ENCODE measurements at places on chromosomes 11 and 22.

- DNase-seq, result no peak
These were observed 255.9 kb downstream of the FAT3 start for GRCh38 chr11:92480499-92480898.

- DNase-seq, result peak; percentile 70
These were observed 295.1 kb upstream of the PLET1 start for GRCh38 chr11:112555491-112556364.

GRCh38 chr11:131759140-131759539 lies 388.7 kb downstream of the NTM start:
- no peak for DNase-seq

DNA sequence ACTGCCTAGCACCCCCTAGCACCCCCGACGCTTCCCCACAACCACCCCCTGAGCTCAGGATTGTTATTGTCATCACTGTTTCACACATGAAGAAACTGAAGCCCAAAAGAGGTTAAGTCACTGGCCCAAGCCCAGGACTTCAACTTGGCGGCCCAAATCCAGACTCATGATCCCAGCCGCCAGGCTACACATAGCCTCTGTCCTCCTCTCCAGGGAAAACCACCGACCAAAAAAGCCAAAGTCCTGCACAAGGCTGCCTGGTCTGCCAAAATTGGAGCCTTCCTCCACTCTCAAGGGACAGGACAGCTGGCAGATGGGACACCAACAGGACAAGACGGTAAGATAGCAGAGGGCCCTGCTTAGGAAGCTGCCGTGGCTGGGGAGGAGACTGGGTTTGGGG lies 10.8 kb downstream of the L3MBTL2 start:
- DNase-seq, result no peak

- no peak for DNase-seq
These were observed 147.1 kb downstream of the FAM181B start for GRCh38 chr11:82586581-82586980.

- DNase-seq, result peak; percentile 83
These were observed 4.4 kb downstream of the KCNJ11 start for GRCh38 chr11:17384002-17384511.

DNA sequence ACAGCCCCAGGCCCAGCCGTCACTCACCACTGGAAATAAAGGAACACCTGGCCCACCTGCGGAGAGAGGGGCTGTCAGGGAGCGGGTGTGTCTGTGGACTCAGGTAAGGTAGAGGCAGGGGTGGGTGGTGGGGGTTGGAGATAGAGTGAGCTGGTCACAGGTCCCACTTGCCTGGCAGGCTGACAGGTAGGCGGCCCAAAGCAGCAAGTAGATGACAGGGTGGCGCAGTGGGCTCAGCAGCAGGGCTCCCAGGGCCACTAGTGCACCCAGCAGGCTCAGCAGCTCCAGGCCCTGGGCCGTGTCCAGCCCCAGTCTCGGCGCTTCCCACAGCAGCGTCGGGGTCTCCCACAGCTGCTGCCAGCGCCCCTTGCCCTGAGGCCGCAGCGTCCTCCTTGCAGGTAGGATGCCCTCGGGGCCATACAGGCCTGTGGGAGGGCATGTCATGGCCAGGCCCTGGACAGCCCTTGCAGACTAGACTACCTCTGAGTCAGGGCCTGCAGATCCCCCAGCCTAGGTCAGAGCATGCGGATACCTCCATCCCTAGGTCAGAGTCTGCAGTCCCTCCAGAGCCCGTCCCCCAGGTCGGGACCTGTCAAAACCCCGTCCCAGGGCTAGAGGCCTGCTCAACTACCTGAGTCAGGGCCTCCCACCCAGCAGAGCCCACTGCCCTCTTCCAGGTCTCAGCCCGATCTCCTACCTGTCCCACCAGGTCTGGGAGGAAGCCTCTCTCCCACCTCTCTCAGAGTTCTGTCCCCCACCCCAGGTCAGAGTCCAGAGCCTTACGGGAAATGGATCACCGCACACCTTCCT lies 686 bp downstream of the LMF2 start:
- DNase-seq, result no peak

DNA sequence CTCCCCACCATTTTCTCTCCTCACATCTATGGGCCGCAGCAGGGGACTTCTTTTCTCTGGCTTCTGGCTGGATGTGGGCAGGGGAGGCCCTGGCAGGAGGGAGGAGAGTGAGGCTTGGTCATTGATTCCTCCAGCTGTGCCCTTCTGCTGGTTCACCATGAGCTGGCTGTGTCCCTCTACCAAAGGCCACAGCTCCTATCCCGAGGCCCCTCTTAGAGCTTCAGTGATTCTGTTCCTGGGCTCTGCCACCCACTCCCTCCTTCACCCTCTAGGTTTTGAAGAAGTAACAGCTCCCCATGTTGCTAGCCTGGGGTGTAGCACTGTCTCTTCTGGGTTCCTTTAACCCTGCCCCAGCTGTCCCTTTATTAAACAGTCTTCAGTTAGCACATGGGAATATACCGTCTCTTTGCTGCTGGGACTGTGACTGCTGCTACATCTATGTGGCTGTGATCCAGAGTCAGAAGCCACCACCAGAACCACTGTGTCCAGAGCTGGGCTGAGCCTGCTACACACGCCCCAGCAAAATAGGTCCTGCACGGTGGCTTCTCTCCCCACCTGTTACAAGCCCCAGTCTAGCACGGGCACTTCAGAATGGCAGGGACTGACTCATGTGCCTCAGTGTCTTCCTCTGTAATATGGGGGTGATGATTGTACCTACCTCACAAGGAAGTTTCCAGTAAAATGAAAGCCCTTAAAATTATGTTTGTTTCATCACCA lies 578 bp upstream of the PARVG start:
- DNase-seq, result peak; percentile 30

GRCh38 chr11:75149766-75150465 lies 991 bp upstream of the SLCO2B1 start:
- peak; percentile 70 for DNase-seq

DNA sequence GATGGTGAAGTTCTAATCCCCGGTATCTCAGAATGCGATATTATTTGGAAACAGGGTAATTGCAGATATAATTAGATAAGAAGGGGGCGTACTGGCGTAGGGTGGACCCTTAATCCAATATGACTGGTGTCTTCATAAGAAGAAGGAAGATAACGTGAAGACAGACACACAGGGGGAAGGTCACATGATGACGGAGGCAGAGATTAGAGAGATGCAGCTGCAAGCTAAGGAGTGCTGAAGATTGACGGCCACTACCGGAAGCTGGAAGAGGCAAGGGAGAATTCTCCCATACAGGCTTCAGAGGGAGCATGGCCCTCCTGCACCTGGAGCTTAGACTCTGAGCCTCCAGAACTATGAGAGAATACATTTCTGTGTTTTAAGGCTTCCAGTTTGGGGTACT lies 54.8 kb downstream of the MIAT start:
- no peak for DNase-seq

GRCh38 chr11:92198268-92198667 lies 26.4 kb upstream of the FAT3 start:
- DNase-seq, result no peak

GRCh38 chr11:93732237-93732892 lies 8.9 kb downstream of the TAF1D start:
- no peak for DNase-seq

DNA sequence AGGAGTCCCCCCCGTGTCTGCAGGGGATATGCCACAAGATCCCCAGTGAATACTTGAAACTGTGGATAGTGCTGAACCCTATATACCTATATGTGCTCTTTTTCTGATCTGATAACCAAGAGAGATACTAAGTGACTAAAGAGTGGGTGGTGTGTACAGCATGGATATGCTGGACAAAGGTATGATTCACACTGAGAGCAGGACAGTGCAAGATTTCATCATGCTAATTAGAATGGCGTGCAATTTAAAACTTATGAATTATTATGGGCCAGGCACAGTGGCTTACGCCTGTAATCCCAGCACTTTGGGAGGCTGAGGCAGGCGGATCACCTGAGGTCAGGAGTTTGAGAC lies 90.2 kb upstream of the ALKBH3 start:
- DNase-seq, result no peak

DNA sequence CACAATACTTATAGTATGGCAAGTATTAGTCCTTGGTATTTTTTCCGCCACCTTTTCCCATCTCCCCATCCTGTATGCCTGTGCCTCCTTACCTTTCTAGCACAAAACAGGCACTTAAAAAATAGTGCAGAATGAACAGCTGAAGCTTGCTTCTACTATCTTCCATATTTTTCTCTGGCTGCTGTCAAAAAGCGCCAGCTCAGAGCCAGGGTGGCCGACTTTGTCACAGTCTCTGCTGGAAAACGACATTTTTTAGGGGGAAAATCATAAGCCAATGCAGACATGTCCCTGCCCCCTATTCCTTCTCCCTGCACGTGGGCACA lies 26.5 kb upstream of the ROBO3 start:
- DNase-seq, result no peak
